ENCODE measurements at places on chromosomes 1 and 21.

GRCh38 chr21:28537371-28538079 lies 455.2 kb downstream of the LTN1 start:
- no peak for DNase-seq

- peak; percentile 17 for DNase-seq
Observed at GRCh38 chr1:248696774-248697173, 5.8 kb downstream of the OR14I1 start.

- no peak for DNase-seq
Observed at GRCh38 chr1:11558871-11559590, 80.1 kb downstream of the DISP3 start.

- peak; percentile 63 for DNase-seq
Observed at GRCh38 chr1:104765085-104765484, 1015.4 kb downstream of the AMY1C start.

GRCh38 chr1:47805921-47806361 lies 191.2 kb downstream of the TRABD2B start:
- DNase-seq: no peak

DNA sequence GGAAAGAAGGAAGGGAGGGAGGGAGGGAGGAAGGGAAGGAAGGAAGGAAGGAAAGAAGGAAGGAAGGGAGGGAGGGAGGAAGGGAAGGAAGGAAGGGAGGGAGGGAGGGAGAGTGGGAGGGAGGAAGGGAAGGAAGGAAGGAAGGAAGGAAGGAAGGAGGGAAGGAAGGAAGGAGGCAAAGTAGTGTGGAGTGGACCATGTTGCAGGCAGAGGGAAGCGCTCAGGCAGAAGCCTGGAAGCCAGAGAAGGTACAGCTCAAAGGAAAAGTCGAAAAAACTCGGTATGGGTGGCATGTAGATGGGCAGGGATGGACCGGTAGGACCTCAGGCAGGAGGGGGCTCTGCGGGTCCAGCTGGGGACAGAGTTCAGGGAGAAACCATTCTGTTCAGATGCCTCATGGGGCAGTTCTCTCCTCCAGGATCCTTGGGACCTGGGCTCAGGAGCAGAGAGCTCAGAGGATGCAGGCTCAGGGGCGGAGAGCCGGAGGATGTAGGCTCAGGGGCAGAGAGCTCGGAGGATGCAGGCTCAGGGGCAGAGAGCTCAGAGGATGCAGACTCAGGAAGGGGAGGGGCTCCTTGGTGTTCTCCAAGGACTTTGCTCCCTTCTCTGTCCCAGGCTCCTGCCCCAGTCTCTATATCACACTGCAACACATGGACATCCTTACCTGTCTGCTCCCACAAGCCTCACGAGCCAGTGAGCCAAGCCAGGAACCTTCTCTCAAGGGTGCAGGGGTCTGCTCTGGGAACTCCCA lies 13.6 kb upstream of the PADI3 start:
- no peak for DNase-seq

- DNase-seq: no peak
Observed at GRCh38 chr1:173867141-173867752, 542 bp downstream of the GAS5 start.

DNA sequence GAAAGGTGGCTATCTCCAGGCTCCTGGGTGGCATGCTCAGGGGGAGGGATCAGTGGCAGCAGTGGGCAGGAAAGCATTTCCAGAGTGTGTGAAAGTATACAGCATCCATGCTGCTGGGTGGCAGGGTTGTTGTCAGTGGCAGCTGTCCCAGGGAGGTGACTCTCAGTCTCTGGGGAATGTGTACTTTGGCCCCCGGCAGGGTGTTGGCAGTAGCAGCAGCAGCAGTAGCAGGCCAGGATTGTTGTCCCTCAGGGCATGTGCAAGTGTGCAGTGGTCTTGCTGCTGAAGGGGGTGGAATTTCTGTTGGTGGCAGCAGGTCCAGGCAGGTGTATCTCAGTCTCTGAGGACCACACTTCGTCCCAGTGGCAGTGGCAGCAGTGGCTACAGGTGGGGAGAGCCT lies 71.7 kb upstream of the GUCA2B start:
- DNase-seq: no peak

GRCh38 chr1:30305519-30305918 lies 417.9 kb downstream of the MATN1 start:
- no peak for DNase-seq

DNA sequence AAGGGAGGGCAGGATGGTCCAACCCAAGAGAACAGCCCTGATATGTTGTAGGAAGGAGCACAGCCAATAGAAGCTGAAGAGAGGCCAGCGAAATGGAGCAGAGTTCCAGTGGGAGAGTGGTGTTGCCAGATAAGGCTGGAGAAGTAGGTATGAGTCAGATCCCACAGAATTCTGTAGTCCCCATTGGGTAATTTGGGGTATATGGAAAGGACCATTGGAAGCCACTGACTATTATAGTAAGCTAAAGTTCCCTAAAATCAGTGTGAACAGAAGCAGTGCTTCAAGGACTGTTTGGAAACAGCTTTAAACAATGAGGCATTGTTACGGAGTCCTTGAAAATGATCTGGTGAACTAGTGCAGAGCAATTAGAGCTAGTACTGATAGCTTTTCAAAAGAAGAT lies 63.0 kb downstream of the DISP1 start:
- DNase-seq: no peak

DNA sequence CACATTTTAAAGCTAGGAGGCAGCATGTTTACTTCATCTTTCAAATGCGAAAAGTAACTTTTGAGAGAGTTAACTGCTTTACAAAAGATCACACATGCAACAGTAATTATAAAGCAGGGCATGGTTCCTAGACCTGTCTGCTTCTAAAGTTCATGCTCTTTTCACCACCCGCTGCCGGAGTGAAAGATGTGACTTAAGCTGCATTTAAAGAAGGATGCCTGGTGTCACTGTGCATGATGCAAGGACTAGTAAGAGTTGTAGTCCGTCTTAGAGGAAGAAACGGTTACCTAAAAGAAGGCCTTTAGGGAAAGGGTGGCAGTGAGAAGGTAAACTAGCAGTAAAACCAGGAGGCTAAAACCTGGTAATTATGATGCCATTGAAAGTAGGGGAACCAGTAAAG lies 1689.1 kb downstream of the KCNT2 start:
- DNase-seq: no peak

DNA sequence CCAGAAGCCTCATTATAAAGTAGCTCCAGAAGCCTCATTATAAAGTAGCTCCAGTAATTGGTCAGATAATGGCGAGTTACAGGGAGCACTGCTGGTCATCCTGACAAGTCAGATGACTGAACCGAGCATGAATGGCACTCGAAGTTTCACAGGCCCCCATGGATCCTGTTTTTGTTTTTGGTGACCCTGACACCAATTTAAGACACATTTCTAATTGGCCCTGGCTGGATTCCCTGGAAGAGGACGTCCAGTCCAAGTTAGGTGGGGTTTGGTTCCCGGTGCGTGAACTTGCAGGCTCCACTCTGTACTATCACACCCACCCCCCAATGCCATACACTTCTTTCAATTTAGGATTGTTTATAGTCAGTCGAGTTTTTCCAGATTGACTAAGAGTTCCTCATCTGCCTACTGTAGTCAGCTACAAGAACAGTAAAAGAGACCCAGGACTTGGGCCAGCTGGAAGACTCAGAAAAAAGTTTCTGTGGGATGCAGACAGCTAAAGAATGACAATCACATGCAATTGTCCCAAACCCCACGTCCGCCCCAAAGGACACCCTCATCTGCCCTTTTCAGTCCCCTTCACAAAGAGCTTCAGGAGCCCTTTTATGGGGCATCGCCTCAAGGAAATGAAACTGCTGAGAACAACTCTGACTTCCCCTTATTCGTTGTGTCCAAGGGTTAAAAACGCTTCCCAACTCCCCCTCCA lies 2.7 kb downstream of the DHRS3 start:
- peak; percentile 63 for DNase-seq

DNA sequence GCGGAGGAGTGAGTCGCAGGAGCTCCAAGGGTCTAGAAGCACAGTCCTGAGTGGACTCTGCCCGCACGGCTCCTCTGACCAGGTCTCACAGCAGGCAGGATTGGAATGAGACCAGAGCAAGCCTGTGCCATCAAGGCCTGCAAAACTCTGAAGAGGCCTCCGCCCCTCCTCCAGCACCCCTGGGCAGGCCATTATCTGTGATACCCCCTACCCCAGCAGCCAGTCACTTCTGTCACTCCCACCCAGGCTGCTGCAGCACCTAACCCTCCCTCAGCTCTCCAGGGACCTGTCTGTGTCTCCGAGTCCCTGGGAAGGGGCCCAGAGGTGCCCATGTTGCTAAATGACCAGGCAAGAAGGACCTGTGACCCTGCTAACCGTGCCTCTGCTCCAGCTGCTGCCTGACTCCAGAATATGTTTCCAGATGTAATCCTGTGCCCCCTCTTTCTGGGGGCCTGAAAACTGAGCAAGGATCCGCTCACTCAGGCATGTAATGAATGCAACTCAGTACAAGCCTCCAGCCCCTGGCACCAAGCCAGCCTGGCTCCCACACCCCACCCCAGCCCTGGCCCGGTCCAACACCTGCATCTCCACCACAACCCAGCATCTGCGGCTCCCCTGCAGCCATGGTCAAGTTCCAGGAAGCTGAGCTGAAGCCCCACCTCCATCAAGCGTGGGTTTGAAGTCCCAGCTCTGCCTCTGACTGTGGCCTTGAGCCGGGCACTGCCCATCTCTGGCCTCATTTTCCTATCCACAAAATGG lies 22.1 kb upstream of the COL16A1 start:
- no peak for DNase-seq

DNA sequence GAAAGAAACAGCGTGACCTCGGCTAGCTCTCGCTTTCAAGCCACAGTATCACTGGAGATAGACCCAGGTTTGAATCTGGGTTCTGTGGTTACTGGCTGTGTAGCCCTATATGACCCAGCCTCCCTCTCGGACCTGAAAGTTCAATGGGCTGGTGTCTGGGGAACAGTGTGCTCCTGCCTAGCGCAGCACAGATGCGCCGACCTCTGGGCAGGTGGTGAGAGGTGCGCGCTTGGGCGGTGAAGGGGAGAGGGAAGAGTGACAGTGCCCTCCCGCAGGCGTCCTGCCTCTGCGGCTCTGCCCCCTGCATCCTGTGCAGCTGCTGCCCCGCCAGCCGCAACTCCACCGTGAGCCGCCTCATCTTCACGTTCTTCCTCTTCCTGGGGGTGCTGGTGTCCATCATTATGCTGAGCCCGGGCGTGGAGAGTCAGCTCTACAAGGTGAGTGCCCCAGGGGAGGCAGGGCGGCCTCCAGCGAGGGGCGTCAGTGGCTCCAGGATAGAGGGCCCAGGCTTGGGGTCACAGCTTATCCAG lies 10.5 kb downstream of the SERINC2 start:
- peak; percentile 65 for DNase-seq

DNA sequence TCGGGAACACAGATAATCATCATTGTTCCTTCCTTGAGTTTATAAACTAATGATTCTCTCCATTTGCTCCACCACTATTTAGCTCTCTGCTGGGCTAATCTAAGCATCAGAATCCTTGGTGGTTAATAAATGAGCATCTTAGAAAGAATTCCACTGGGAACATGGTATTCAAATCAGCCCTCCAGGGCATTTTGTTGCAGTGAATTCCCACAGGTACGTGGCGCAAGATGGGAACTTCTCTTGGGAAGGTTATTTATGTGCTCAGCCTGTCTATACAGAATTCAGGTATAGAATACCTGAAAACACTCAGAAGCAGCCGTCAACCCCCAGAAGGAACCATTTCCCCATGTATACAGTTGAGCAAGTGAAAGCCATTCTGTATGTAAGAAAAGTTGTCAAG lies 131.5 kb downstream of the NTNG1 start:
- no peak for DNase-seq

GRCh38 chr1:21329209-21329844 lies 39.1 kb upstream of the ECE1 start:
- DNase-seq: no peak

DNA sequence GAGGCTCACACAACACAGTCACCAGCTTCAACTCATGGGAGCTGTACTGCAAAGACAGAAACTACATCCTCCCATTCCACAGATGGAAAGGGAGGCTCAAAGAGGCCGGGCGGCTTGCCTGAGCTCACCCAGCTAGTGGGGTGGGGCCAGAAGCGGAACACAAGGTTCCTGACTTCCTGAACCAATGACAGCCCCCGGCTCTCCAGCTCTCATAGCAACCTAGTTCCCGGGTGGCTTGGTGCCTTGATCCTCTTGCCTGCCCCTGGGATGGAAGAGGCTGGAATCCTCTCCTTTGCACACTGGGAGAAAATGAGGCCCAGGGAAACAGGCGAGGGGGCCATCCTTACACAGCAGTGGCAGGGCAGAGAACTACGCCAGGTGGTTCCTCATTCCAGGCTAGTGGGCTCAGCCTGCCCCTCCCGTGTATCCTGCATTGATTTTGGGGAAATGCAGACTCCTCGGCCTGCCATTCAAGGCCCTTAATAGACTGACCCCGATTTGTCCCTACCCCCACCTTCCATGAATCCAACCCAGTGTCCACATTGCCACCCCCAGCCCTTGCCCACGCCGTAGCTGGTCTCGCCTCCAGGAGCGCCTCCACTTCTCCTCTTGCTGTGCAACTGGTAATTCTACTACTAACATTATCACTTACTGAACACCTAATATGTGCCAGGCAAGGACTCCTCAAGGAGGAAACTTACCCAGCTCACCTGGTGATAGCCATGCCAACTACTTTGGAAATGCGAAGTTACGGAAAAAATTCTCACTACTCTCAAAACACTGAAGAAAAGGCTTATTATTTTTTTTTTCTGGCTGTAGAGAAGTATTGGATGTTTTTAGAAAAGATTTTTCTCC lies 5.0 kb downstream of the RAP1GAP start:
- DNase-seq: no peak

- no peak for DNase-seq
Observed at GRCh38 chr1:211381481-211382181, 55.0 kb downstream of the TRAF5 start.
